ENCODE measurements at places on chromosomes 6 and 20.

- DNase-seq = no peak
Measured at GRCh38 chr6:168583126-168583525, 142.1 kb downstream of the SMOC2 start.

DNA sequence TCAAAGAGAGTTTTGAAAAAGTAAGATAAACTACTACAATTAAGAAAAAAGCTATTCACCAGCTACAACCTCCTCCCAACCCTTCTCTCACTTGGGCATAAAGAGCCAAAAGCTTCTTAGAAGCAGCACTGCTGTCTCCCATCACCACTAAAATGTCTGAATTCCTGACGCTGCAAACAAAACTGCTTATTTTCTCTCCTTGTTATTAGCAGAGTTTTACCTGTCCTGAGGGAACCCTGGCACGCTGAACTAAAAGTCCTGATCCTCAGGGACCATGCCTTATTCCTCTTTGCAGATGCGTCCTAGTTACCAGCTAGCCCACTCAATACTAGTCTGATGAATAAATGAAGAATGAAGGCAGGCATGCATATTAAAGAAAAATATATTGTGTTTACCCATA is 1.1 kb downstream of the HACE1 start:
- DNase-seq = no peak

GRCh38 chr6:23731609-23732008 is 394.4 kb upstream of the NRSN1 start:
- DNase-seq = no peak

DNA sequence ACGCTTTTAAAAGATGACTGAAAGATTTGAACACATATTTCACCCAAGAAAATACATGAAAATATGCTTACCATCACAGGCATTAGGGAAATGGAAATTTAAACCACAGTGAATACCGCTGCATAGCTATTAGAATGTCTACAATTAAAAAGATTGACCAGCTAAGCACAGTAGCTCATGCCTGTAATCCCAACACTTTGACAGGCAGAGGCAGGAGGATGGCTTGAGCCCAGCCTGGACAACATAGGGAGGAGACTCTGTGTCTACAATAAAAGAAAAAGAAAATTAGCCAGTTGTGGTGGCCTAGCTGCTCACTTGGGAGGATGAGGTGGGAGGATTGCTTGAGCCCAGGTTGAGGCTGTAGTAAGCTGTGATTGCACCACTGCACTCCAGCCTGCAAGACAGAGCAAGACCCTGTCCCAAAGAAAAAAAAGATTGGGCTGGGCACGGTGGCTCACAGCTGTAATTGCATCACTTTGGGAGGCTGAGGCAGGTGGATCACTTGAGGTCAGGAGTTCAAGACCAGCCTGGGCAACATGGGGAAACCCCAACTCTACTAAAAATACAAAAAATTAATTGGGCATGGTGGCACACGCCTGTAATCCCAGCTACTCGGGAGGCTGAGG is 163.7 kb upstream of the AKAP12 start:
- no peak for DNase-seq

GRCh38 chr6:53556986-53557715 is 12.2 kb upstream of the GCLC start:
- no peak for DNase-seq

GRCh38 chr6:35668096-35668495 is 20.6 kb downstream of the FKBP5 start:
- DNase-seq = no peak

DNA sequence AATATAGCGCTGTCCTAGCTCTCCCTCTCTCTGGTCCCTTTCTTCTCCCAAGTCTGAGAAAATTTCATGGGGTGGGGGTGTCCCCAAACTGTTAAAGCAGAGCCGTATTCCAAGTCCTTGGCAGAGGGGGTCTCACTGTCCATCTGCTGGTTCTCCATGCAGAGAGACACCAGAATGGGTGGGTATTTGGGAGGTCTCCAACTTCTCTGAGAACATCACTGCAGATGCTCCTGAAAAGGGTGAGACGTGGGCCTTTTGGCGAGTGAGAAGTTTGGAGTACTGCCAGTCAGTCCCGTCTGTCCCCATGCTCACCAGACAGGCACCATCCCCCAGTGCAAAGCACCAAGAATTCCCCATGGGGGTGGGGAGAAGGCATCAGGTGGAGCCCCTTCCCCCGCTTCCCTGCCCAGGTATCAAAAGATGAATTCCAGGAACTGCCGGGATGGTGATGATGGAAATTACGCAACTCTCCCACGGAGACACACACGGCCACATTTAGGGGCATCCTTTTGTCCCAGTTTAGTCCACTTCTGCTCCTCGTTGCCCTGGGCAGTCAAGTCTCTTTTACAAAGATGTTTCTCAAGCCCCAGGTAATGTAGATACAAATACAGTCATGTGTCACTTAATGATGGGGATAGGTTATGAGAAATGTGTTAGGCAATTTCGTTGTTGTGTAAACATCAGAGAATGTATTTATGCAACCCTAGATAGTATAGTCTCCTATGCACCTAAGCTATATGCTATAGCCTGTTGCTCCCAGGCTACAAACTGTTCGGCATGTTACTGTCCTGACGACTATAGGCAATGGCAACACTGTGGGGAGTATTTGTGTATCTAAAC is 73.4 kb upstream of the SRSF6 start:
- no peak for DNase-seq

DNA sequence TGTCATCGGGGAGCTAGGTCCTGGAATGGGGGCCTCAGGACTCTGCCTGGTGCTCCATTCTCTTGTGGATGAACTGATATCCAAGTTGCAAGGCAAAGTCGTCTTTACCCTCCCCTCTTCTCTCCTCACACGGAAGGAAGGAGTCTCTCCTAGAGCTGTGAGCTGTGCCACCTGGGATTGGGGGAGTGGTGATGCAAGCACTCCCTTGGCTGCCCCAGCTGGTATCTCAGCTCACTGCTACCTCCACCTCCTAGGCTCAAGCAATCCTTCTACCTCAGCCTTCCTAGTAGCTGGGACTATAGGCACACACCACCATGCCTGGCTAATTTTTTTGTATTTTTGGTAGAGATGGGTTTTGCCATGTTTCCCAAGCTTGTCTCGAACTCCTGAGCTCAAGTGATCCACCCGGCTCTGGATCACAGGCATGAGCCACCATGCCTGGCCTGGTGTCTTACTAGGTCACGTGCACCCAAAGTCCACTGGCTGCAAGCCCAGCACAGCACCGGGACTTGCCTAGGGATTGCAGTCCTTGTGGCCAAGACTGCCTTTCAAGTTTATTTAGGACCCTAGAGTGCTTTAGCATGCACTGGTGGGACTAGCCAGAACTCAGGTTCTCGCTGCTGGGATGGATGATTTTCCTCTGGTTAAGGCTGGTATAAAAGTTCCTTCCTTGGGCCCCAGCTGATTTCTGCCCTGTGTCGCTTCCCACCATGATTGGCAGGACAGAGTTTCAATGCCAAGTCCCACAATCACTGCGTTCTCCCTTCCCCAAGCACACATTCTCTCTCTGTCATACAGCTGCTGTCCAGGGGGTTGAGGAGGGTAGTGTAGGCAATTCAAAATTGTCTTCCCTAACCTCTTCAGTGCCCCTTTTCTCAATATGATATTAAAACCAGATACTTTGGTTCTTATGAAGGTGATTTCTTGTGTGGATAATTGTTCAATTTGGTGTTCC is 33.5 kb downstream of the SMAP1 start:
- no peak for DNase-seq

DNA sequence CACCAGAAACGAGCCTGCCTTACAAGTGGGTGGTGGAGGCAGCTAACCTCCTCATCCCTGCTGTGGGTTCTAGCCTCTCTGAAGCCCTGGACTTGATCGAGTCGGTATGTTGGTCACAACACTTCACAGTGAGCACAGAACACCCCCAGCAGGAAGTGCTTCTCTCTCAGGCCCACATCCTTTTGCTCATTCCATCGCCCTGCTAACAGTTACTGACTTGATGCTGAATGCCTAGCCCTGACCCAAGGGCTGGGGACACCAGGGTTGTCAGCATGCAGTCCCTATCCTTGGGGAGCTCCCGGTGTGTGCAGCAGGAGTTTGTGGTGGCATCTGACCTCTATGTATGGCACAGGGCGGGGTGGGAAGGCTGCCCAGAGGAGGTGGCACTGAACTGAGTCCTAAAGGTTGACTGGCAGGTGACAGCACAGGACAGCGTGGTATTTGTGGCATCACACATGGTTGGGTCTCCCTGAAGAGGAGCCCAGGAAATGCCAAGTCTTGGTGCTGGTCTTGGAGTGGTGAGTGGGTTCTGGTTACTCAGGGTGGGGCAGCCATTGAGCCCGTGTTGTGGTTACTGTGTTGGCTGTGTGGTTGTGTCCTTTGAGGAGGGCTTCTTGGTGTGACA is 26.7 kb downstream of the GTSF1L start:
- DNase-seq = no peak

- DNase-seq = no peak
Measured at GRCh38 chr6:167745670-167746389, 80.9 kb upstream of the AFDN start.

DNA sequence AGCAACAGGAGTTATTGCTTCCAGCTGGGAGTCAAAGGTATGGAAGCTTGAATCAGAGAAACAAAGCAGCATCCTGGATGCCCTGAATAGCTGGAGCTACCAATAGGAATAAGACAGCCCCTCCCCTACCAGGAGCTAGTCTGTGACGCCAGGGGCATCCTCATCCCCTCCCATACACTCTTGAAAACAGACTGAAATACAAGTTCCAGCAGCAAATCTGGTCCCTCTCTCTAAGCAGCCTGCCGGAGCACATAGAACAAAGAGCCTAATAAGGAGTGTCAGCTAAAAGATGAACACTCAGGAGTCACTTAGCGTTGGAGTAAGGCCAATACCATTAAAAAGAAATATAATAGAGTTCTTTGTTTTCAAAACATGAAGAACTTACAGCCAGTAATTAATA is 25.6 kb downstream of the FILIP1 start:
- no peak for DNase-seq

DNA sequence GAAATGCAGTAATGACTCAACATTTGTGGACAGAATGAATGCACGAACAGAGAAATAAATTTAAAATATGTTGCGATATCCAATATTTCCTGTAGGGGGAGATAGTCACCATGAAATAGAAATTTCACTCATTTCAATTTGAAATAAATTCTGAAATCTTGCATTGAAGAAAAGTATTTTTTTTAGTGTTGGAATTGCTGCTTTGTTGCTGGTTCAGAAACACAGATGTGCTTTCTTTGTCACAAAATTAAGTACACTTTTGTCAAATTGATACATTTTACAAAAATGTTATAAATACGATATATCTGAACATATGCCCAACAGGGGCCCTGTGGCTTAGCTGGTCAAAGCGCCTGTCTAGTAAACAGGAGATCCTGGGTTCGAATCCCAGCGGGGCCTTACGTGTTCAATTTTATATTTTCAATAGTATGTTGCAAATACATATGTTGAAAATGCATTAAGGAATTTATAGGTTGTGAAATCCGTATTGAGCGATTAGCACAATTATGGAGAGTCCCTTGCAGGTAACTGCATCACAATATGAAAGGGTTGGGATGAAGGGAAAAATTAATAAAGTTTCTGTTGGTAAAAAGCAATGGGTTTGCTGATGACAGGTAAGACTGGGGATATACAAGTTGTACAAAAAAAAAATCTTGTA is 85.4 kb upstream of the PRSS16 start:
- peak; percentile 11 for DNase-seq

DNA sequence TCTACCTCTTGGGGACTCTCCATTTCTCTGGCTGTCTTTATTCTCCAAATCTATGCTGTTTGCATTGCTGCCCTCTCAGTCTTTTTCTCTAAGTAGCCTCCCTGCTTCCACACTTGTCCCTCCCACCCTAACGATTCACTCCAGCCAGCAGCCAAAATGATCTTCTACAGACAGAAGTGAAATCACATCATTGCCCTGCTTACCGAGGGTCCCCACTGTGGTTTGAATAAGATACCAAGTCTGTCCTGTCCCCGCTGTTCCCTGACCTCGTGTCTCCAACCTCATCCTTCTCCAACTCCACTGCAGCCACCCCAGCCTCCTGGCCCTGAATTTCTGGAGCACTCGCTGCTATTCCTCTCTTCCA is 11.5 kb upstream of the OCSTAMP start:
- no peak for DNase-seq

GRCh38 chr6:22582417-22583205 is 13.2 kb downstream of the HDGFL1 start:
- DNase-seq = no peak

GRCh38 chr20:36571564-36572504 is 1.6 kb upstream of the TGIF2 start:
- DNase-seq = no peak

DNA sequence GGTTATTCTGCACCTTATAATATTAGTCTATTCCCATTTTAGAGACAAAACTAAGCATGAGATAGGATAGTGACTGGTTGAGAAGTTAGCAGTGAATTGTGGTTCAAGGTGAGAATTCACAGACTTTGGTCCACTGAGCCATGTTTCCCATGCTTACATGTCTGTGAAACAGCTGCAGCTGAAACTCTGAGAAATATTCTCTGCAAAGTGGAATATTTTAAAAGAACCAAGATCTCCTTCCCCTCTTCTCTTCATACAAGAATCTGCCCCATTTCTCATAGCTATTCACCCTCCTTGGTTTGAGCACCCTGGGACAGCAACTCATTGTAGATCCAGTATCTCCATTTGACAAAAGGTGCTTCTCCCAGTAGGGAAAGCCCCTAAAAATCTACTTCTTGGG is 70.2 kb upstream of the TMEM170B start:
- no peak for DNase-seq

GRCh38 chr20:63138855-63139341 is 77.0 kb downstream of the YTHDF1 start:
- no peak for DNase-seq

GRCh38 chr6:155248008-155249001 is 15.5 kb upstream of the CLDN20 start:
- no peak for DNase-seq

- DNase-seq = no peak
Measured at GRCh38 chr6:43219119-43219518, 10.2 kb downstream of the DNPH1 start.

- no peak for DNase-seq
Measured at GRCh38 chr6:131890091-131890490, 61.1 kb downstream of the CCN2 start.

DNA sequence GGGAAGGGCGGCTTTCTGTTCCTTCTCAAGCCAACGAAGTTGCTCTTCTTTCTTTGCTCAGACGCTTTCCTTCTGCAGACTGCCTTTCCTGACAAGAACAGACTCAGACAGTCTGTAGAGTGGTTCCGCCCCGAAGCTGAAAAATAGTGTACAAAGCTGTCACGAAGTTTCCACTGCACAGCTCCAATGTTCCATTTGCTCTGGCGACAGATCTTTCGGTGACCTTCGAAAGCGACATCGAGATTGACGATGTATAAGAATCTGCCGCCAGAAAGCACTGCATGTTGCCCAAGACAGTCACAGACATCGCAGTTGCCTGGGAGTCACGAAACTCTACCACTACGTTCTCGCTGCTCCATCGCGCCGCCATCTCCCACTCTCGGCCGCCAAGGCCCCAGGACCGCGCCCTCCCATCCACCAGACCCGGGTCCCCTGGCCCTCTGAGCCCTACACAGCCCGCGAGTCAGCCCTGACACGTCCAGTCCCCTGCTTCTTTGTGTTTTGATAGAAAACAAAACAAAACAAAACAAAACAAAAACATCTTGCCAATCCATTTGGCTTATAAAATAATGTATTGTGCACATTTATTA is 42.1 kb upstream of the ZNF184 start:
- DNase-seq = no peak

- no peak for DNase-seq
Measured at GRCh38 chr6:85419046-85419759, 30.7 kb upstream of the NT5E start.

GRCh38 chr6:93418033-93418407 is 1.3 kb downstream of the EPHA7 start:
- no peak for DNase-seq
